Stimulated activated naive CD4-positive, alpha-beta T cell treated with Interleukin-2 at 50 U/mL for 16 hours (primary cell): ENCODE measurements at places on chromosomes 6 and 20.

- no peak for DNase-seq
These were observed 47.5 kb downstream of the RALGAPA2 start for GRCh38 chr20:20664795-20665589.

- no peak for DNase-seq
These were observed 127.8 kb downstream of the ATXN1 start for GRCh38 chr6:16633465-16633864.

GRCh38 chr6:154675602-154676088, 57.6 kb upstream of the SCAF8 start:
- DNase-seq: peak; percentile 82

DNA sequence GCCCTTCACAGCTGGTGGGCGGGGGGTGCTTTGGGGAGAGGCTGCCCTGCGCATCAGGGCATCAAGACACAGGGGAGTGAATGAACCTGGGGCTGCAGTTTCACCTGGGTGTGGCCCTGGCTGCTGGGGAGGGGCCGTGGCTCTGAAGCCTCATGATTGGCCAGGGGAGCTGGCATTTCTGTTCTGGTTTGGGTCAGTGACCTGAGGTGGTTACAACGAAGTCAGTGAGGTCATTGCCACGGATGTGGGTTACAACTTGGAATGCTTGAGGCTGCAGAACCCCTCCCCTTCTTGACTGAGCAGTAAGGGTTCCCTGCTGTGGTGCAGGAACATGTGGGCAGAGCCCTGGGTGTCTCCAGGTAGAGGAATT, 3.0 kb downstream of the TCEA2 start:
- DNase-seq: peak; percentile 48

DNA sequence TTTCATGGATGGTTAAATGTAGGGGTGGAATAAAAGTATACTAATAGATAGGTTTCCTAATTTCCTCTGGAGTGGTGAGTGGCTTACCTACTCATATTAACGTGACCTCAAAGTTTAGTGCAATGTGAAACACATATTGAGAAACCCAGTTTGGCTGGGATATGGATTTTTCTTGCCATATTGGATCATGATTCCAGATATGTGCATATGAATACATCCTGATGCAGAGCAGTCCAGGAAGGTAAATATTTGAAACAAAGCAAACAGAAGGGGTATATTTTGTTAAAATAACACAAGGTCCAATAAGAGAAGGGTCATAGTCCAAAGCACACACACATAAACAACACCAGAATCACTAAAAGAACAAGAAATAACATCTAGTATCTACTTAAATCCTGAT, 608.1 kb downstream of the PKHD1 start:
- no peak for DNase-seq

- no peak for DNase-seq
These were observed 62.9 kb downstream of the SCAND1 start for GRCh38 chr20:35891375-35891774.

DNA sequence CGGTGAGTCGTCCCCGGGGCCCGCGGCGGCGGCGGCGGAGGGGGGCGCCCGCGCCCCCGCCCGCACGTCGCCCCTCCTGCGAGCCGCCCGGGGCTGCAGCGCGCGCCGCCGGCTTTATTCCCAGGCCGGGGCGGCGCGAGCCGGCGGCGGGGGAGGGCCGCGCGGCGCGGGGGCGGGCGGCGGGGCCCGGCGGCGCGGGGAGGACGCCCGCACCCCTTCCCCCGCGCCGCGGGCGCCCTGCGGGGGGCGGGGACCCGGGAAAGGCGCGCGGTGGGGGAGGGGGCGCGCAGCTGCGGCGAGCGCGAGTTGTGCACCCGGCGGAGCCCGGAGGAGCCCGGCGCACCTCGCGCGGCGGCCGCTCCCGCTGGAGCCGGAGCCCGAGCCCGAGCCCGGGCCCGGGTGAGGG, 646 bp downstream of the HMGA1 start:
- peak; percentile 20 for DNase-seq

GRCh38 chr6:92050216-92050615, 1369.1 kb downstream of the EPHA7 start:
- no peak for DNase-seq

GRCh38 chr20:41347523-41348429, 7.2 kb downstream of the LPIN3 start:
- DNase-seq: no peak

GRCh38 chr6:126682440-126682839, 342.5 kb downstream of the CENPW start:
- DNase-seq: no peak

GRCh38 chr20:15921930-15922329, 651.3 kb downstream of the KIF16B start:
- DNase-seq: no peak

DNA sequence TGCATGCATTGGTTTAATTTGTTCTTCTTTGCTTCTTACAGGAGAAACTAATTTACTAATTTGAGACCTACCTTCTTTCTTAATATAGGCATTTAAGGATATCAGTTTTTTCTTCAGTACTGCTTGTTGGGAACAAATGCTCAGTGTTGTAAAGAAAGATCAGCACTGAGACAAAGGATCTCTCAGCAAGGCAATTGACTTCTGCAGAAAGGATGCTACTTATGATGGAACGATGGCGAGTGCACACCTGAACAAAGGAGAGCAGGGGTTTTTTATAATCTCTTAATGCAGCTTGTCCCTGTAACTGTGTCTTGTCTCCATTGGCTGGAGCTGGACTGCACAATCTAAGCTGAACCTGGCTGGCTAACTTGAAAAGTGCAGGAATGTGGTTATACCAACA, 64.2 kb downstream of the RPP21 start:
- DNase-seq: no peak

- no peak for DNase-seq
These were observed 134.0 kb upstream of the ARMC2 start for GRCh38 chr6:108714101-108714765.

DNA sequence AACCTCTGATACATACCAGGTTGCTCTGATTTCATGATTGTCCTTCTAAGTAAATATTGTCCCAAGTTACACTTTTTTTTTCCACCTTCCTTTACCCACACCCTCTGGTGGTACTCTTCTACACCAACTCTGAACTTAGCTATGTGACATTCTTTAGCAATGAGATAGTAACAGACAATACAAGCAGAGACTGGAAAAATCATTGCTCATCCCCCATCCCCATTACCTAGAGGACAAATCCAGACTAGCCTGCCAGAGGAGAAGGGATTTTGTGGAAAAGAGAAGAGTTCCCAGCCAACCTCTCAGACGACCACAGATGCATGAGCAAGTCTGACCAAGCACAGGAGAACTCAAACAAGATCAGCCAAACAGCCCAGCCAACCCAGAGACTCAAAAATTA, 32.8 kb upstream of the TFAP2B start:
- DNase-seq: no peak

- DNase-seq: no peak
These were observed 12.9 kb upstream of the OCSTAMP start for GRCh38 chr20:46563170-46563859.

DNA sequence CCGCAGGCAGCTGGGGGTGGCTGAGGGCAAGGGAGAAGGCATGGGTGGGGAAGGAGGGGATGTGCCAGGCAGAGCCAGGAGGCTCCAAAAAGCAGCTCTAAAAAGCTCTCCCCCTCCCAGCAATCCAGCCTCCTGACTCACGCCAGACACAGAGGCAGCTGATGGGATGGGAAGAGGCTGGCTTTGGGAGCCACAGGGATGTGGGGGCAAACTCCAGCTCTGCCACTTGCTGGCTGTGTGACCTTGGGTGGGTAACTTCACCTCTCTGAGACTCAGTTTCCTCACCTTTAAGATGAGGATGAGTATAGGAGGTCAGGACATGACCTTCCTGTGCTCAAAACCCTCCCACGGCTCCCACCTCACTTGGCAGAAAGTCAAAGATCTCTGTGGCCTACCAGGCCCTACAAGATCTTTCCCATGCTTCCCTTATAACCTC, 148.9 kb downstream of the CEBPB start:
- no peak for DNase-seq

DNA sequence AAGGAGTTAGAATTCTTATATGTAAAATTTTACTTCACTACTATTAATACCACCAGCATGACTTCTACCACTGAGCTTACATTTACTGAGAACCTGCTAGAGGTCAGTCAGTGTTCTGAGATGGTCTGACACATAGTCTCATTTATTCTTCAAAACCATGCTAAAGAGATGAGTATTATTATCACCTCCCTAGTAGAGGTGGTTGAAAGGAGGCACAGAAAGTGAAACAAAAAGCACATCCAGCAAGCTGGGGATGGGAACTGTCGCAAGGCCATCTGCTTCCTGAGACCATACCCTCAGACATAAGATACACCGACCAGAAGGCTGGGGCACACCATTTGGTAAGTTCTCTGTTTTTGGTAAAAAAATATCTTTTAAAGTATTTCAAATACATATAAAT, 137.7 kb downstream of the INSM1 start:
- DNase-seq: no peak

DNA sequence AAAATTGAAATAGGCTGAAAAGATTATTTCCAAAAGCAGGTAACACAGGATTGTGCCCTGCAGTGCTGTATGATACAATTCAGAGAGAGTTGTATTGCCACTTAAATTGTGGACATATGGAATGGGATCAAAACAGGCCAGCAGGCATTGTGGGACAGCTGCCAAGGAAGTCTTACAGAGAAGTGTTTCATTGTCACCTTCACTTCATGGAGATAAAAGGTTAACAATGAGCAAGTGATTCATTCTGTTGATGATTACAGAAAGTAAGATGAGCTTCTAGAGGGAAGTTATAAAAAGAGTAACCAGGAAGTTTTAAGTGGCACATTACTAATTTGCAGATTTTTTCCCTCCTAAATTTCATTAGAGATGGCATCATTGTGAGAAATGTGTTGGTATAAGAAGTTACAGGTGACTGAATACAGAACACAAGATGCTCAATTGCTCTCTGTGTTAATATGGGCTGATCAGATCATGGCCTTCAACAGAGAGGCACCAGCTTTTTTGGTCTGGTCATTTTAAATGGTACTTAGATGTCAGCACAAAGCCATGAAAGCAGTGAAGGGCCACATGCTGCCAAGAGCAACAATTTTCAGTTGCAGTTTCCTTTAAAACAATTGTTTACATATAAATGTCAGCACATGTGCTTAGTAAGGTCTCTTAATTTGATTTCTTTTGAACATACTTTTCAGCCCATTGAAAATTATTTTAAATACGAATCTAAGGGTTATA, 402.5 kb upstream of the FKBP1C start:
- no peak for DNase-seq

GRCh38 chr6:112172540-112172939, 81.8 kb downstream of the LAMA4 start:
- no peak for DNase-seq

DNA sequence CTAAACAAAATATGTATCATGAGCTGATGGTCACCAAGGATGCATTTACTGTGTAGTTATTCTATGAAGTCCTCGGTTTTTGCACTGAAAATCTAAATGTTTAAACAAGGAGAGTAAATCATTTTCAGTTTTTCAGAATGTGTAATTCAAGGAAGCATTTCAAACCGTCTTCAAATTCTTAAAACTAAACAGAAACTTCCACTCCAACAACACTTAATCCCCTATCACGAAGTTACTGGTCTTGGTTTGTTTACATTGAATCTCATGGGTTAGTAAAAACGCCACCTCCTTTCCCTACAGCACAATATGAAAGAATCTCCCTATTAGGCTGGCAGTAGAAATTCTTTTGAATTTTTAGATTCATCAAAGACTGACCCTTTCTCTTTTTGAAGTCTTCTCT, 192.9 kb downstream of the AIG1 start:
- DNase-seq: no peak

DNA sequence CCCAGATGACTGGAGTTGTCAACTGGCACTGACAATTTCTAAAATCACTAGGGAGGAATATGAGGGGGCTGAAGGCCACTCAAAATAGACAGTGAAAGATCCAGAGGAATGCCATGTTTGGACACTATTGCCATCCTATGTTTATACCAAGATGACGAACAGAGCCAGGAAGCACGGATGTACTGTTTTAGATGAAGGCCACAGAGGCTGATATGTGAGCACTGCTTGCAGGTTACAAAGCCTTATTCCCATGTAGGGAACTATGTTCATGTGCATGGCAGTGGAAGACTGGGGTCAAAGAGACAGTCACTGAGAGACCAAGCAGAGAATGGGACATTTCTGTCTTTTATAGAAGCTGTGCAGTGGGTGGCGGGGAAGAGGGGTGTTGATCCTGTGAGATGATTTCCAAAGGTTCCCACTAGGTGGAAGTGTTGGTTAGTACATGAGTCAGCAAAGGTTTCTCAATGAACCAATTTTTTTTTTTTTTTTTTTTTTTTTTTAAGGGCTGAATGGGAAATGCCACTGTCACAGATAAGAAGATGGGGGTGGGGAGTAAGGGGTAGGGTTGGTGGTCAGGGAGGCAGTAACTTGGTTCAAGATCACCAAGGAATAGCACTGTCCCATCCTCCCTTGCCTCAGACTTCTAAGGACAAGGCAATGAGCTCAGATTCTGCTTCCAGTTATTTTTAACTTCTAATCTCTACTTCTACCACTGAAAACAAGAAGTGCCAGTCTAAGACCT, 46.7 kb upstream of the MOCS1 start:
- no peak for DNase-seq

DNA sequence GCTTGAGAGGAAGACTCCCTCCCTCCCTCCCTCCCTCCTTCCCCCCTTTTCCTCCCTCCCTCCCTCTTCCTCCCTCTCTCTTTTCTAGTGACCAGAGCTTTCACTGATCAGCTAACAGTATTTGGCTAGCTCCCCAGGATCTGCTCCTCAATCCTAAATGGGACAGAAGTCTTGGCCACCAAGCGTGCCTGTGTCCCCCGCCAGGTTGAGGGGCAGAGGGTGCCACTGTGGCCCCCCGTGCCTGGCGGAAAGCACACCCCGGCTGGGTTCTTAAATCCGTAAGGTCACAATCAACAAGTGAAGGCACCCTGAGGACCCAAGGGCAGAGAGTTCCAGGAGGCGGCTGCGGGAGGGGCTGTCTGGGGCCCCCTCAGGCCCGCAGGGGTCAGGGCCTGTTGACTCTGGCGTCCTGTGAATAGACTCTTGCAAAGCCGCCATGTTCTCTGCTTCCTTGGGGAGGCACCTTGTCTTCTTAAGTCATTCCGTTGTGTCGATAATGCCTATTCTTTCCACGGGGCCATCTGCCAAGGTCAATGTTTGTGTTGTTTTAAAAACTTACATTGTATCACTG, 38.9 kb upstream of the STX16 start:
- no peak for DNase-seq

- no peak for DNase-seq
These were observed 299.1 kb downstream of the EPHA7 start for GRCh38 chr6:93120154-93120742.

DNA sequence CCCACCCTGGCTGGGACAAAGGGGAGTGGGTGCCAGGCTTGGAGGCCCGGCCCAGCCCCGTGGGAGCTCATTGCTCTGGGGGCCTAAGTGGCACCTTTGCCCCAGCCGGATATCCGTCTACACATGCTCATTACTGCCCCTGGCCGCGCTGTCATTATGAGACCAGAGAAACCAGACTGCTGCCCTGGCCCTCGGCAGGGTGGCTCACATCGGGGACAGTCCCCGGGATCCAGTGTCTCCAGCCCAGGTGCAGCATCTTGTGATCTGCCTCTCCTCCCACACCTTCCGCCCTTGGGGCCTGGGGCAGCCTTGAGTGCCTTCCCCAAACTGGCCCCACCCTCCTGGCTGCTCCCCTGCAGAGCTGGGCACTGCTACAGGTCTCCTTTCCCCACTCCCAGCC, 4.9 kb downstream of the SRMS start:
- no peak for DNase-seq
